ENCODE measurements at places on chromosomes 16 and 17.

- DNase-seq, result no peak
Measured at GRCh38 chr17:78946631-78947030, 21.4 kb upstream of the TIMP2 start.

GRCh38 chr16:59336136-59336695, 602.1 kb upstream of the GOT2 start:
- no peak for DNase-seq

DNA sequence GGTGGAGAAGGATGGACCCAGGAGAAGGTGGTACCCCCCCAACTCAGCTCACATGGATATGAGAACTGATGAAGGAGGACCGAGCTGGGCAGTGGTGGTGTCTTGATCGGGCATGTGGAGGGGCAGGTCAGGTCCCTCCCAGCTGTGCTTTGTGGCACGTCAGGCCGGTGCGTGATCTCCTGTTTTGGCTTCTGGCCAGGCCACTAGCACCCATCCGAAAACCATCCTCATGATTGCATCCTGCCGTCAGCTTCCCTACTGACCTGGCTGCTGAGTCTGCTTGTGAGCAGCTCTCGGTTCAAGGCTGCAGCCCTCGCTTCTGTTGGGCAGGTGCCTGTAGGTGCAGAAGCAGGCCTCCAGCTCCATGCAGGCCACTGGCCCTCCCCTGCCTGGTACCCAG, 53.1 kb downstream of the PLD6 start:
- no peak for DNase-seq

GRCh38 chr17:17499402-17500145, 3.4 kb upstream of the RASD1 start:
- DNase-seq, result no peak

DNA sequence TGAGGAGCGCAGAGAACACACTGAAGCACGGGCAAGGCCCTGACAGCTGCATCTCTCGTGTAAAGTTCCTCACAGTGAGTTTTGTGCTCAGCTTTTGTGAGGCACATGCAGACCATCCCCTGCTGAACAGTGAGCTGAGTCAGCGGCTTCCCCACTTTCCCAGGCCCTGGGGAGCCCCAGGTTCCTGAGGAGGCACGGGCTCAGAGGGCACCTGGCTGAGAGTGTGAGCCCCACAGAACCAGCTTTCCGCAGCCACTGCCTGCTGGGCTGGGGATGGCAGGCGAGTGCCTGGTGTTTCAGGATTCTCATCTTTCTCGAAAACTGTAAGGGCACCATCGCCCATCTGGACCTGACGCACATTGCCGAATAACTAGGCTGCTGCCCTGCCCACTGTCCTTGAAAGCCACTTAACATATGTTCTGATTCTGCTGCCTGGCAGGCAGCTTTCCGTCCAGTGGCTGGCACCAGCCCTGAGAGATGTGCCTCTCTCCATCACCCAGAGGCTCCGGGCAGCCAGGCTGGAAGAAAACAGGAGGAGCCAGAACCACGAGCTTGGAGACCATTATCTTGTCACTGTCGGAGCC, 266.7 kb upstream of the FOXF1 start:
- DNase-seq, result no peak

- no peak for DNase-seq
Measured at GRCh38 chr17:74860872-74861661, 1.4 kb upstream of the GRIN2C start.

GRCh38 chr17:6755731-6756184, at the start of gene XAF1:
Gene XAF1, plus strand, starts transcription at chr17:6756046. Its CDS starts 33 bp downstream, at chr17:6756079.
- DNase-seq, result no peak

GRCh38 chr17:64133546-64134215, 3.7 kb upstream of the ERN1 start:
- no peak for DNase-seq

DNA sequence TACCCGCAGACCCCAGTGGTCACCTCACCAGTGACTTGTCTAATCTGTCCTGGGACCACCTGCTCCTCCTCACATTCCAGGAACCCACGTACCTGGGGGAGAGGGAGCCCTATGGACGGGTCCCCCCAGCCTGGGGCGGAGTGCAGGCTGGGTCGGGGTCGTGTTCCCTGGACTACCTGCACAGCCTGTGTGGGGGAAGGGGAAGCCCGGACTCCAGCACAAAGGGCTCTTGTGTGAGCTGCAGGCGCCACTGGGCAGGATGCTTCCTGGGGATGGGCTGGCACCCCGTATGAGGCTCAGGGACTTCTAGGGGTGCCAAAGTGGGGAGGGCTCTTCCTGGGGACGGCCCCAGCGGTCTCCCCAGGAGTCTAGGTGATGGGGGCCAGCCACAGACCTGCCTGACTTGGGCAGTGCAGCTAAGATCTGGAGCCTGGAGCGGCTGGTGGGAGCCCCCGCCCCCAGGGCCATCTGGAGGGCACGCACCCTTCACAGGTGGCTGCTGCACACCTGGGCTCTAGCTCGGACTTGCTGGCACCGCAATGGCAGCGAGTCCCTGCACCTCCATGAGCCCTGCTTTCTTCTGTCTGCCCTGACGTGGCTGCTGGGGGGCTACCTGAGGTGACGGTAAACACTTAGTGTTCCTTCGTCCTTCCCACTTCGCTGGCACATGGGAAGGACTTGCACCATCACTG, 7.5 kb downstream of the VASN start:
- DNase-seq, result no peak

DNA sequence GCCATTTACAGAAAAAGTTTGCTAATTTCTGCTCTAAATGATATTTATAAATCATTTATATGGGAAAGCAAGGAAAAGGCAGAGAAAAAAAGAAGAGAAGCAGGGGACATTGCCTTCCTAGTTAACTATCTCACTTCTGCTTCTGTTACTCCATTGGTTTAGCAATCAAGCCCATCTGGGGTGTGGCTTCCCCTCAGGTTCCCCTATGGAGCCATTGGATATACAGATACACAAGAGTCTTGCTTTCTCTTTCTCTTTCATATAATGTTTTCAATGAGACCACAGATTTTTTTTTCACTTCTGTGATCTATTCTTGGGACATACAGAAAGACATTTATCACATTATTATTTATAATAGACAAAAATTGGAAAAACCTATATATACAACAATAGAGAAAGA, 105.6 kb upstream of the TOM1L1 start:
- DNase-seq, result no peak

GRCh38 chr16:1494711-1495110, 1.6 kb downstream of the TELO2 start:
- DNase-seq, result no peak

GRCh38 chr16:78290872-78291591, 191.6 kb downstream of the WWOX start:
- DNase-seq, result no peak

DNA sequence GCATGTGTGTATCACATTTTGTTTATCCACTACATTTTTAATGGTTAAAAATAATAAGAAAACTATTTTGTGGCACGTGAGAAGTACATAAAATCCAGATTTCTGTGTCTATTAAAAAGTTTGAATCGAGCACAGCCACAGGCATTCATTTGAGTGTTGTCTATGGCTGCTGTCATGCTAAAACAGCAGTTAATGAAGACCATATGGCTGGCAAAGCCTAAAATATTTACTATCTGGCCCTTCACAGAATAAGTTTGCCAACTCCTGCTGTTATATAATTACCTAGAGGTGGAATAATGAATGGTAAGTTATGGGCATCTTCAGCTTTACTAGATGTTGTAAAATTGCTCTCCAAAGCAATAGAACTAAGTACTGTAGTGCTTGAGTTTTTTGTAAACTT, 30.5 kb downstream of the TMEM98 start:
- peak; percentile 73 for DNase-seq

DNA sequence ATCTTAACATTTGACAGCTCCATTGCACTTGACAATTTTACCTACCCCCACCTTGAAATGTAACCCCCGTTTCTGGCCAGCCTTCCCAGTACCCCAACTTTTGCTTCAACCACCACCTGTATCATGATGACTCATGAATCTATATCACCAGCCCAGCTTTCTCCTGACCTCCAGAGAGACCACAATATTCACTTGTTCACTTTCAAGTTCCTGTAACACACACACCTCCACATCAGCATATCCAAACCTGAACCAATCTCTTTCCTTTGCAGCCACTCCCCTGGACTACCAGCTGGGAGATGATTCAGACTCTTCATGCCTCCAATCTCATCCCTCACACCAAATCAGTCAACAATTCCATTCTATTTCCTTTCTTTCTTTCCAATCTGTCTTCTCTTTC, 8.0 kb downstream of the SMG6 start:
- DNase-seq, result no peak

- DNase-seq, result no peak
Measured at GRCh38 chr17:64037802-64038201, 17.4 kb upstream of the ICAM2 start.

- no peak for DNase-seq
Measured at GRCh38 chr16:12386192-12386591, 409.7 kb downstream of the SNX29 start.

DNA sequence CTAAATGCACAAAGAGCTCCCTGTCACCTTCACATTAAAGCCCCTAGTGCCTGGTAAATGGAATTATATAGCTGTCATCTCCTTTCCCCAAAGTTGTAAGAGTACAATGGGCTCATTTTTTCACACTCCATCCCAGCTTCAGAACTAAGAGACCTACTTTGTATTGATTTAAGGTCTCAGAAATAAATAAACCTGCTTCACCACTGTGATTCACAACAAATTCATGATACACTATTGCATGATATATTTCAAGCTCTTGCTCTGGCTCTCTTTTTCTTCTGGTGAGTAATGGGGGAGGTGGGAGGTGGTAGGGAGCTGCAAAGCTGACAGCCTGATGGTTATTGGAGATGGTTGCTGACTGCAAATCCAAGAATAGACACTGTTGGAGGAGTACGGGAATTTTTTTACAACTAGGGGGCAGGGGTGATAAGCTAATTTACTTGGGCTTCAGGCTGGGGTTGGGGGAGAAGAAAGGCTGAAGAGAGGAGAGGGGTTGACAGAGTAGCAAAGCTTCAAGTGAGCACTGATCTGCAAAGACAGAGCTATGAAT, 189.9 kb downstream of the AATF start:
- DNase-seq, result no peak

- DNase-seq, result no peak
Measured at GRCh38 chr17:50272246-50272645, 2.0 kb upstream of the TMEM92 start.

GRCh38 chr16:53664724-53665345, 38.8 kb downstream of the RPGRIP1L start:
- peak; percentile 96 for DNase-seq

GRCh38 chr16:24993722-24994686, 21.2 kb downstream of the ARHGAP17 start:
- peak; percentile 83 for DNase-seq

DNA sequence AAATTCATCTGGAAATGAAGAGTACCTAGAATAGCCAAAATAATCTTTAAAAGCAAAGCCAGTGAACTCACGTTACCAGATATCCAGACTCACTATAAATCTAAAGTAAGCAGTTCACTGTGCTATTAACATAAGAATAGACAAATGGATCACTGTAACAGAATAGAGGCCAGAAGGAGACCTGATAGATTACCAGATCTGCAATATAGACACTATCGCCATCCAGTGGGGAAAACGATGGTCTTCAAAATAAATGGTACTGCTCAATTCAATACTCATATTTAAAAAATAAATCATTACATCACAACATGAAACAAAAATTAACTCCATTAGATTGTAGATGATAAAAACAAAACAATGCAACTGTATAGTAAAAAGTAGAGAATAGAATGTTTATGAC, 158.6 kb upstream of the CDH8 start:
- DNase-seq, result no peak

GRCh38 chr16:54977211-54977610, 46.5 kb downstream of the IRX5 start:
- DNase-seq, result no peak

DNA sequence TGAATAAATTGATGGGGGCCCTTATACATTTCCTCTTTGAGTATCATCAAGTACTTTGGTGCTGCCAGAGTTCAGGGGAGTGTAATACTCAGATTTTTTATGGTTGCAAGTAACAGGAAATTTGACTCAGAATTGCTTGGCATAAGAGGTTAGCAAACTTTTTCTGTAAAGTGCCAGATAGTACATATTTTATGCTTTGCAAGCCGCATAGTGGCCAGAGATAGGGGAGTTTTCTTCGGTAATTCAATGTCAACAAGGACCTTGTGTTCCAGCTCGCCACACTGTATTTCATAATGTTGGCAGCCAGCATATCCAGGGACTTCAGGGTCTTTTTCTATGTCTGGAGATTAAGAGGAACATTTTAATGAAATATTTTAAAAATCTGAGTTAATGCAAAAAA, 51.0 kb upstream of the MARCHF10 start:
- DNase-seq, result no peak

DNA sequence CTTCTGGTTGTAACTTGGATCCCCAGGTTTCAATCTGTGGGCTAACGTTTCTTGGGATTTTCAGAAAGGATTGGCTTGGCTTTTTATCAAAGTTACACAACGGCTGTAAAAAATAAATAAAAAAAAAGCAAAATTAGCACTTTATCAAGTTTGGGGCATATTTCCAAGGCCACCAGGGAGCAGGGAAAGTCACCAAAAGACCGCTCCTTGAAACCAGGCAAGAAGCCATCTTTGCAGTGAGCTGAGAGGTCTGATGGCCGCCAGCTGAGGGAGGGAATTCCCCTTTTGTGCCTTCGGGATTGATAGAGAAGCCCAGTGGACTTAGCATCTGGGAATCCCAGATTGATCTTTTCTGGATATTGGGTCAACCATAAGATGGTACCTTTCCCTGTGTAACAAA, 192.2 kb downstream of the WWOX start:
- no peak for DNase-seq

DNA sequence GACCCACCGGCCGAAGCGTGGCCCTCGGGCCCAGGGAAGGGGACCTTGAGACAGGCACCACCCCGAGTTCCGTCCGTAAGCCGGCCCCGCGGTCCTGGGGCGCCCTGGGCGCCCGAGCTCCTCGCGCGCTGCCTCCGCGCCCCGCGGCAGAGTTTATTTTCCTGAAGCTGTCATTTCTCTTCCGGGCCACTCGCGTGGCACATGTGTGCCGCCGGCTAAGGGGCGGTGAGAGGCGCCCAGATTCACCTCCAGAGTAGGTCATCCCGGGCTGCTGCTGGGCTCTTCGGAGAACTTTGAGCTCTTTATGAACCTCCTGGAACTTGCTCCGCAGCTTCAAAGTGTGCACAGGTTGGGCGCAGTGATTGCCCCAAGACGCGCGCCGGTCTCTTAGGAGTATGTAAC, 489 bp downstream of the ZC3H18 start:
- DNase-seq, result no peak

DNA sequence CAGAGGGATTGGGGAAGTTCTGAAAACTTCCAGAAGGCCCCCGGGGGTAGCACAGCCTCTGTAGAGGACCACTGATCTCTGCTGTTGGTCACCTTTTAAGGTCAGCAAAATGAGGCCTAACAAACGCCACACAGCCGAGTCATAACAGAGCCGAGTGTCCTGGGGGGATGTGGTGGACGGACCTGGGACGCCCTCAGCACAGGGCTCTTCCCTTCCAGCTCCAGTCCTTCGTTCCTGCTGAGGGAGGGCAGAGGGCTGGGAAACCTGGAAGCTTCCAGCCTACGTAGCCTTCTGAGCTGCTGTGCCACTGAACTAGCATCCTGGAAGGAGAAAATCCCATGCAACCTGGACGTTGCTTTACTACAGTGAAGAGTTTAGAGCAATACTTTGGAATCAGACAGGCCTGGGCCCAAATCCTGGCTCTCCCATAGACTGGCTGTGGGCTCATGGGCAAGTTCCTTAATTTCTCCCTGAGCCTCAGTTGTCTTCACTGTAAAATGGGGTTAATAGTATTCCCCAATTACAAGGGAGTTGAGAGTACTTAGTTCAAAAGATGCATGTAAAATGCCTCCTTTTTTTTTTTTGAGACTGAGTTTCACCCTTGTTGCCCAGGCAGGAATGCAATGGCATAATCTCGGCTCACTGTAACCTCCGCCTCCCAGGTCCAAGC, 34.4 kb upstream of the ZCCHC14 start:
- DNase-seq, result no peak

- no peak for DNase-seq
Measured at GRCh38 chr17:61335105-61335844, 64.4 kb upstream of the TBX2 start.

Data from fibroblast of skin of left quadriceps (primary cell).